Left colon (tissue), 2 donors: ENCODE measurements at places on chromosomes 11 and 22.

DNA sequence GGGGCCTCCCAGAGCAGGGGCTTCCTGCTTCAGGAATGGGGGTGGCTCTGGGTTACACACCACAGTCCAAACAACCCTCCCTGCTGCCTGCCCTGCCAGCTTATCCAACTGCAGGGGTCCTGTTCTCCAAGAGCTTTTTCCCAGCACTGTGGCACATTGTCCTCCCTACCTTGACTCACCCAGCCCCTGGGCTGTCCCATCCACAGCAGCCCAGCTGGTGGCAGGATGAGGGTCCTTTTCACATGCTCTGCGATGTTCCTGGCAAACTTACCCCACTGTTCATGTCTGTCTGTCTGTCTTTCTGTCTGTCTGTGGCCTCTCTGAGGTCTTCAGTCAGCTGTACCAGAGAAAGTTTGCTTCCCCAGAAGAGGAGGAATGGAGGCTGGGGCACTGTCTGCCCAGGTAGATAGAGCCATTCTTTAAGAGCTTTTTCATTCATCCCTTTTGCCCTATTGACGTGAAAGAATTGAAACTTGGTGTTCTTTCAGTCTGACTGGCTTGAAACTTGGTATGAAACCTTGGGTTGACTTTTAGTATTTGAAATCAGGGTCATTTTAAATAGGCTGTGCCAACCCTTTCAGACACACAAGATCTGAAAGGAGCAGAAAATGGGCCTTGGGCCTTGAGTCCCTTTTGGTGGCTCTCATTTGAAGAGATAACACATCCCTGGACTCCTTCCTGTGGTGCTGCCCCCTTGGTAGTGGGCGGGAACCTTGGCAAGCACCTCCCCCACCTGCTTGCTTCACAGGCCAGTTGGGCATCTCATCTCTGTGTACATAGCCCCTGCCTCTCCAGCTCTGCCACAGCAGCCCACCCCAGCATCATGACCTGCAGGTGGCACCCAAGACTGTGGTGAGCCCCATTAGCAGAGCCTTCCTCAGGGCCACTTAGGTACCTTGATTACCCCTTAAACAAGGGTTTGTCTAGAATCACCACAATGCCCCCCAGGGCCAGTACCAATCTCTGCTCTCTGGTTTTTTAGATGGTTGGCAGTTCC, 74.6 kb upstream of the SUSD2 start:
- DNase-seq: no peak

DNA sequence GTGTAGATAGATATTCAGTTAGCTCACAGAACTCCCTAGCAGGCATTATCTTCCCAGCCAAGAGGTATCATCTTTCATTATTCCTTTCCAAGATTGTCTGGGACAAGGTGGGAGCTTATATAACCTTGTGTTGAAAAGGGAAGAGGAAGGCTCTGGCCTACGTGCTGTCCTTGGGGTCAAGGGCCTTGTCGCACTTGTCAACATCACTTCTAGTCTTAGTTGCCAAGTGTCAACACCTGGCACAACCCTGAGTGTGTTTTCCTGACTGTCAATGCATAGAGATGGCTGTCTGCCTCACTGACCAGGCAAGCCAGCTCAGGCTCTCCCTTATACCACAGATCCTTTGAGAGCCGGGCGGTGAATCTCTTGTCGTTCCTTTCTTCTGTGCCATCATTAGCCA, 331.9 kb downstream of the CNTN5 start:
- no peak for DNase-seq

DNA sequence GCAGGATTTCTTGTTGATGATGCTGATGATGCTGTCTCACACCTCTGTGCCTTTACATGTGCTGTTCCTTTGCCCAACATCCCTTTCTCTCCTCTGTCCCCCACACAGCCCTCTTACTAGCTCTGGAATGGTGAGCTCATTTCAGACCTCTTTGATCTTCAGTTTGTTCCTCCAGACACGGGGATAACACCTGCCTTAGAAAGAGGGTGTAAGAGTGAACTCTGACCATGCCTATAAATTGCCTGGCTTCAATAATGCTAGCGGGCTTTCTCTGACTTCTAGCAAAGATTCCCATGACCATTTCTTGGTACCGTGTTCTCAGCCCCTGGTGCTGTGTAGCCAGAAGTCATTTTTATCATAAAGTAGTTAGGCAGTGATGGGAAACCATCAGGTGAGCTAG, 55.9 kb upstream of the DRD2 start:
- DNase-seq: no peak

DNA sequence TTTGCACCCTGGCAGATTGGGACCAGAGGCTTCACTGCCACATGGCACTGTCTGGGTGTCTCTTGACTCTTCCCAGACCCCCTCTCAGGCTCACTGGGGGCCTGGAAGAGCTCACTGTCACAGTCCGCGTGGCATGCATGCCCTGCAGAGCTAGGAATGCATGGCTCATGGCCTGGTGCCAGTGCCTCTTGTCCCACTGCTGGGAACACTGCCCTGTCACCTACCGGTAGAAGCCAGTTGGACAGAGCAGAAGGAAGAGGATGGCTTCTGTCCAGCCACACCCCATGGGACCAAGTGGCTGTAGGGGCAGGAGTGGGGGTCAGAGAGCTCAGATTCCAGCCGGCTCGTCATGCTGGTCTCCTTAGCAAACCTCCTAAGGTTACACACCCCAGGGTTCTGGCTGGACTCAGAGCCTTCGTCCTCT, 29.7 kb downstream of the MB start:
- DNase-seq: peak; percentile 35

GRCh38 chr11:77223797-77224196, 77.7 kb downstream of the GDPD4 start:
- peak; percentile 20 for DNase-seq

- no peak for DNase-seq
Measured at GRCh38 chr11:25775603-25776002, 556.3 kb upstream of the ANO3 start.

DNA sequence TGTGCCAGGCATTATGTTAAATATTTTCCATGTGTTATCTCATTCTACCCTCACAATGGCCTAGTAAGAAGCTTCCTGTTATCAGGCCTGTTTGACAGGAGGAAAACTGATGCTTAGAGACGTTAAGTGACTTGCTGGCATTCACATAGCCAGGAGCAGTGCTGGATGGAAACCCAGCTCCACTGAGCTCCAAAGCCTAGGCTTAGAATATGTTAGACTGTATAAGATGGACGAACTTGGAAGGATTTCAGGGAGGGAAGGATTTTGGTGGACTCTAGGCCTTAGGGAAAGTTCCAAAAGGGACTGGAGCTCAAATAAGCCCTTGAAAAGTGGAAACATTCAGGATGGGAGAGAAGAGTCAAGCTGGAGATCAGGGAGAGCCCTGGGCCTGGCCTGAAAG, 2.1 kb downstream of the CD44 start:
- DNase-seq: no peak

GRCh38 chr11:132466983-132467382, 1065.3 kb downstream of the OPCML start:
- DNase-seq: no peak

DNA sequence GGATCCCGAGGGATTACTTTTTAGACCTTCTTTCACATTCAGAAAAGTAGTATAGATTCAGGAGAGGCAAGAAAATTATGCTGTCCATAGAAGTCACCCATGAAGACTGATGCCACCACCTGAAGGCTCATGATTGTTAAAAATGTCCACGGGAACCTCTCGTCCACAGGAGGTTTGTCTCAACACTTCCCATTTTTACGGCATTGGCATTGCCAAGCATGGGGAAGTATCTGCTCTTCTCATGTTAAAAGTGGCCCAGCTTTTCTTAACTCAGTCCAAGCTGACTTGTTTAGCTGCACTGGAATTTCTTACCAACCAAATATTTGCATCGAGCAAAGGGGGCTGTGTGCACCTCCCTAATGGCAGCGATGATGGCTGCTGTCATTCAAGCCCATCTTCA, 9.6 kb downstream of the CDPF1 start:
- no peak for DNase-seq

- DNase-seq: no peak
Measured at GRCh38 chr11:6321356-6321755, 1.1 kb upstream of the CAVIN3 start.

GRCh38 chr11:6402561-6402981, 12.3 kb downstream of the SMPD1 start:
- DNase-seq: no peak
